Neural progenitor cell (in vitro differentiated cells): ENCODE measurements at places on chromosomes 5 and 9.
A peak's percentile ranks its signal among the peaks of the same experiment; 100 is the strongest.

GRCh38 chr9:93357649-93358048 lies 93.8 kb upstream of the FAM120A start:
- H3K4me3 ChIP-seq: no peak overlapping the region
- H3K4me1 ChIP-seq: no peaks in the 10 kb centered on the region
- no peaks in the 10 kb centered on the region for H3K27me3 ChIP-seq
- no peak overlapping the region for H3K27ac ChIP-seq

- H3K27me3 ChIP-seq: no peaks in the 10 kb centered on the region
- no peak overlapping the region for H3K4me3 ChIP-seq
- DNase-seq: no peak
- no peaks in the 10 kb centered on the region for H3K36me3 ChIP-seq
- H3K4me1 ChIP-seq: peaks cover 15% of the 10 kb centered on the region
These were observed 97.3 kb downstream of the SIL1 start for GRCh38 chr5:139100825-139101224.

GRCh38 chr9:117122953-117123352 lies 291.9 kb downstream of the ASTN2 start:
- H3K27me3 ChIP-seq: no peaks in the 10 kb centered on the region
- peaks cover 9% of the 10 kb centered on the region for H3K4me1 ChIP-seq
- H3K27ac ChIP-seq: no peak overlapping the region
- no peak for DNase-seq

DNA sequence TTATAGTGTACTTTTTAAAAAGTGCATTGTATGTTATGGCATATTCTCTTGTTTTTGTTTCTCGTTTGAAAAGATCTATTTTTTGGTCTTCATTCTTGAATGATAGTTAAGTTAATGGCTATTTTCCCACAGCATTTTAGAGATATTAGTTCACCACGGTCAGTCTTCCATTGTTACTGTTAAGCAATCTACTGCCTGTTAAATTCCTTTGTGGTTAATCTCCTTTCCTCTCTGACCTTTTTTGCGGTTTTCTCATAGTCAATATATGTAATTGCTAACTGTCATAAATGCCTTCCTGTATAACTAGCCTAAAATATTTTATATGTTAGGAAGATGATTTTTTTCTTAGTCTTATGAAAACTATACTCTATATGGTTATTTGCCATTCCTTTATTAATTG lies 250.8 kb upstream of the FBXL7 start:
- DNase-seq: no peak
- no peaks in the 10 kb centered on the region for H3K36me3 ChIP-seq
- no peaks in the 10 kb centered on the region for H3K27me3 ChIP-seq
- no peaks in the 10 kb centered on the region for H3K4me1 ChIP-seq

- DNase-seq: no peak
- H3K36me3 ChIP-seq: no peaks in the 10 kb centered on the region
- H3K27ac ChIP-seq: no peak overlapping the region
- H3K4me1 ChIP-seq: peaks cover 11% of the 10 kb centered on the region
These were observed 904 bp downstream of the TRUB2 start for GRCh38 chr9:128321343-128321742.

DNA sequence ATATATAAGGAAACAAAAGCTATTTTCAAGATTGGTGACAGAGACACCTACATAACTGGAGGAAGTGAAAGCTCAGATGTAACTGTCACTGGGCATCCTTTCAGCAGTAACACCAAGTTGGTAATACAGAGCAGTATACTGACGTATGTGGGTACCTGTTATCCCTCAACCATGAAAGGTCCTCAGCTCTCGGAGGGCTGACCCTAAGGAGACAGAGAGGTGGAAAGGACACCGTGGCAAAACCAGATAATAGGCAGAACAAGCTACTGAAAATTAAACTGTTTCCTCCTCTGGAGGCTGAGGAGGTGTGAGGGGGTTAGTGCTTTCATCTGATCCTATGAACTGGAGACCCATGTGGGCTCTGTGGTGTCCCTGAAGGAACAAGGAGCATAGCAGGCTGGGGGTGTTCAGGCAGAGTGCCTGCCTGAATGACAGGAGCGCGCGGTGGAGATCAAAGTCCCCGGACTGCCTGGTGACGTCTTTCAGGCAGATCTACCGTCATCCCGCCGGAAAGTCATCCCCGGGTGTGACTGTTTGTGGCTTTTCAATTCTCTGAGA lies 130.2 kb upstream of the FSTL4 start:
- H3K27me3 ChIP-seq: no peaks in the 10 kb centered on the region
- no peaks in the 10 kb centered on the region for H3K36me3 ChIP-seq
- H3K4me3 ChIP-seq: no peak overlapping the region
- peaks cover 4% of the 10 kb centered on the region for H3K4me1 ChIP-seq
- DNase-seq: no peak

- no peaks in the 10 kb centered on the region for H3K27me3 ChIP-seq
- no peak overlapping the region for H3K4me3 ChIP-seq
- H3K36me3 ChIP-seq: no peaks in the 10 kb centered on the region
- no peak for DNase-seq
- H3K4me1 ChIP-seq: no peaks in the 10 kb centered on the region
- no peak overlapping the region for H3K27ac ChIP-seq
These were observed 232.1 kb upstream of the PIK3R1 start for GRCh38 chr5:67983251-67984110.

- no peak overlapping the region for H3K27ac ChIP-seq
- no peaks in the 10 kb centered on the region for H3K36me3 ChIP-seq
- DNase-seq: peak; percentile 16
- no peaks in the 10 kb centered on the region for H3K27me3 ChIP-seq
- no peak overlapping the region for H3K4me3 ChIP-seq
These were observed 102.6 kb upstream of the TRPM3 start for GRCh38 chr9:71223953-71224538.

DNA sequence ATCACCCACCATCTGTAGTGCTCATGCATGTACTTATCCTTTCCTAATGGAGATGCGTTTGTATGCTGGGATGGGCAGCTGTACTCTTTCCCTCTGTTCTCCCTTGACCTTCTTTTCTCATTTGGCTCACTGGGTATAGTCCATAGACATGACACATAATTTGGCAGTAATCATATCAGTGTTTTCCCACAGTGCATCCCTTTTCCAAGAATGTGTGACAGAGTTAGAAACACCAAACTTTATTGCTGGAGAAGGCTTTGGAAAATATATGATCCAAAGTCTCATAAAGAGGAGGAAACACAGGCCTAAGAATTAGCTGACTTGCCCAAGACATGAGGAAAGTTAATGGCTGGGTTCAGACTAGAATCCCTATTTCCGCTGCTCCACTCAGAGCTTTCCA lies 1233.4 kb upstream of the DMAC1 start:
- no peak for DNase-seq
- H3K27ac ChIP-seq: no peak overlapping the region
- peaks cover 8% of the 10 kb centered on the region for H3K4me1 ChIP-seq
- no peak overlapping the region for H3K4me3 ChIP-seq
- no peaks in the 10 kb centered on the region for H3K36me3 ChIP-seq
- no peaks in the 10 kb centered on the region for H3K27me3 ChIP-seq

- peaks cover 45% of the 10 kb centered on the region for H3K4me1 ChIP-seq
- peak; percentile 35 for DNase-seq
- peak overlapping the region; percentile 4 for H3K4me3 ChIP-seq
- H3K36me3 ChIP-seq: no peaks in the 10 kb centered on the region
- H3K27me3 ChIP-seq: no peaks in the 10 kb centered on the region
These were observed 87.0 kb downstream of the IQGAP2 start for GRCh38 chr5:76489877-76490688.

GRCh38 chr5:32538031-32538547 lies 47.3 kb upstream of the SUB1 start:
- no peaks in the 10 kb centered on the region for H3K36me3 ChIP-seq
- no peaks in the 10 kb centered on the region for H3K4me1 ChIP-seq
- H3K4me3 ChIP-seq: no peak overlapping the region

DNA sequence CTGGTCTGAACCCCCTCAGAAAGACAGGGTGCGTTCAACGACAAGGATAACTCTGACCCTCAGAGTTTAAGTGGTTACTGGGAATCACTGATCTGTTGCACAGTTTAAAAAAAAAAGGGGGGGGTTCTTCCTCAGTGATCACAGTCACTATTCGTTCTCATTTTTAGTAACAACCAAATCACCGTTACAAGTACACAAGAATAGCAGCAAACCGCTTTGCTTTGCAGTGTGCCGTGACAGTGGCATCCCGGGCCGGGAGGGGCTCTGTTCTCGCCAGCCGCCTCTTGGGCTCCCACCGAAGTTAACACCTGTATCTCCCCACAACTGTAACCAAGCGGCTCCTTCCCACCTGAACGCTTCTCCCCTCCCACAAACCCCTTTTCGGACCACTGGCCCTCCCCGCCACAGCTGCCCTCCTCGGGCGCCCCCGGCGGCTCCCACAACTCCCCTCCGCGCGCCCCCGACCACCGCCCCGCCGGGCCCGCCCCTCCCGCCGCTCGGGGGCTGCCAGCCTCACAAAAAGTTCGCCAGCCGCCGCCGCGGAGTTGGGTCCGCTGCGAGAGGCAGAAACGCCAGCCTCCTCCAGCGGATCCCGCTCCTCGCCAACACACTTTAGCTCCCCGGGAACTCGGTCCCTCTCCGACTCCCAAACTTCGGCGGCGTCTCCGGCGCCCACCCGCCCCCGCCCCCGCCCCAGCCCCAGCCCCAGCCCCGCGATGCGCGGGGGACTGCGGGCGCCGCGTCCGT lies 1.2 kb downstream of the SSBP2 start:
- H3K4me3 ChIP-seq: peak overlapping the region; percentile 84
- peaks cover 76% of the 10 kb centered on the region for H3K4me1 ChIP-seq
- H3K27ac ChIP-seq: peak overlapping the region; percentile 61
- peak; percentile 80 for DNase-seq

- no peaks in the 10 kb centered on the region for H3K4me1 ChIP-seq
- H3K27me3 ChIP-seq: no peaks in the 10 kb centered on the region
- DNase-seq: no peak
These were observed 14.6 kb downstream of the TMEM171 start for GRCh38 chr5:73135021-73135420.

DNA sequence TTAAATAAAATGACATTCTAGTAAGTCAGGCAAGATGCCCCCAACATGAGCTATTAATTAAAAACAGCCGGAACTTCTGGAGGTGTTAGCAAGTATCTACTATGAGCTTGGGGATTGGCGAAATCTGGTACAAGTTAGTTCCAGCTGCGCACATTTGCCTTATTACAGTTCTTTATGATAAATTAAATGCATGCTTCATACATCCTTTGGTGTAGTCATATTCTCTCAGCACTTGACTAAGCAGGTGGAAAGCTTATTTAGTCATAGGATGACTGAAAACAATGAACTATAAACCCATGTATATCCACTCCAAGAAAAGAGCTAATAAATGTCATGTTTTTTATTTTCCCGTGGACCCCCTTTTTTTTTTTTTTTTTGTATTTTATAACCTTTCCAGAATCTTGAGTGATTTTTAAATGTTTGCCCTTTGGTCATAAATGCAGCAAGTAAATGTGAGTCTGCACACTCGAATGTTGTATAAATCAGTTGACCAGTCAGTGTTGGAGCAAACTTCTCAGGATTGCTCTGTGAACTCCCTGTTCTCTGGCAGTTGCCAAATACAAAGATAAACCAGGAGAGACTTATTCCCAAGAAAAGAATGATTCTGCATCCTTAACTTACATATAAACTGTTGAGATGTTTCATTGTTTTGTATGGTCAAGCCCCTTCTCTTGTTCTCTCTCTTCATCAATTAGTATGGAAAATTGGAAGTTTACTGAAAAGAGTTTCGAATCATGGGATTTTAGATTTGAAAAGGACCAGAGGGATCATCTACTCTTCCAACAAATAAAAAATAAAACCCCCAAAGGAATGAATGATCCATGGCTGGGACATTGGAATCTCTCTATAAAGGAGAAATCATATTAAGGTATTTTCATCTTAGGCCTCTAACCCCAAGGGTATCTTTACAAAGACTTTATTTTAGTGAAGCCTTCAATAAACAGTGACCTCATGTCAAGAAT lies 38.3 kb downstream of the PIK3R1 start:
- no peak overlapping the region for H3K27ac ChIP-seq
- peaks cover 29% of the 10 kb centered on the region for H3K4me1 ChIP-seq
- H3K27me3 ChIP-seq: no peaks in the 10 kb centered on the region
- no peaks in the 10 kb centered on the region for H3K36me3 ChIP-seq

DNA sequence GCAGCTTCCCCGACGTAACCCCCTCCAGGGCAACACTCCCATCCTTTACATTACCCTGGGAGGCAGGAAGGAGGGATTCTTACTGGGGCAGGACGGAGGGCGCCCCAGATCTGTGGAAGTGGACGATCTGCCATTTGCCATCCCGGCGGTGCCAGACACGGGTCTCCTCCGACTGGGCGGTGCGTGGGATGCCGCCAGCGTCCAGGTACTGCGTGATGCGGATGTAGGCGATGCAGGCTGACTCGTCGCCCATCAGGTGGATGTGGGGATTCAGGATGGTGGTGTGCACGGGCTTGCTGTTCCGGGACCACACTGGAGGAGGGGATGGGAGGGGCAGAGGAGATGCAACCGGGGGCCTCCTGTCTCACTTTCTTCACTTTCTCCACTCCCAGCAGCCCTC lies 33.0 kb downstream of the SLC6A7 start:
- peaks cover 1% of the 10 kb centered on the region for H3K27me3 ChIP-seq
- no peaks in the 10 kb centered on the region for H3K36me3 ChIP-seq
- no peak overlapping the region for H3K4me3 ChIP-seq
- DNase-seq: no peak
- H3K4me1 ChIP-seq: peaks cover 4% of the 10 kb centered on the region
- no peak overlapping the region for H3K27ac ChIP-seq

DNA sequence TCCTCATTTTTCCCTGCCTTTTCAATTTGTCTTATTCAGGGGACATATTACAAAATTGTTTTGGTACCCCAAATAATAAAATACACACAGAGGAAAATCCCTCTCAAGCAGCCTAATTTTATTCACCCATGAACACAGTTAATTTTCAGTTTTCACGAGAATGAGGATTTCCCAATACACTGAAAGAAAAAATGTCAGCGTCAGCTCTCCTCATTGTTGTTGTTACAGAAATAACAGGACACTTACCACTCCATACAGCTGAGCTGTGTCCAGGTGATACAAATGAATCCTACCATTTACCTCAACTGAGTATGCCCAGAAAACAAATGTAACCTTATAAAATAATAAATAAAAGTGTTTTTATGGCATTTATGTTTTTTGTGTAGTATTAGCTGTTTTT lies 144.6 kb upstream of the PCA3 start:
- peaks cover 9% of the 10 kb centered on the region for H3K4me1 ChIP-seq
- no peak overlapping the region for H3K27ac ChIP-seq
- DNase-seq: no peak
- H3K4me3 ChIP-seq: no peak overlapping the region
- no peaks in the 10 kb centered on the region for H3K27me3 ChIP-seq
- H3K36me3 ChIP-seq: no peaks in the 10 kb centered on the region

DNA sequence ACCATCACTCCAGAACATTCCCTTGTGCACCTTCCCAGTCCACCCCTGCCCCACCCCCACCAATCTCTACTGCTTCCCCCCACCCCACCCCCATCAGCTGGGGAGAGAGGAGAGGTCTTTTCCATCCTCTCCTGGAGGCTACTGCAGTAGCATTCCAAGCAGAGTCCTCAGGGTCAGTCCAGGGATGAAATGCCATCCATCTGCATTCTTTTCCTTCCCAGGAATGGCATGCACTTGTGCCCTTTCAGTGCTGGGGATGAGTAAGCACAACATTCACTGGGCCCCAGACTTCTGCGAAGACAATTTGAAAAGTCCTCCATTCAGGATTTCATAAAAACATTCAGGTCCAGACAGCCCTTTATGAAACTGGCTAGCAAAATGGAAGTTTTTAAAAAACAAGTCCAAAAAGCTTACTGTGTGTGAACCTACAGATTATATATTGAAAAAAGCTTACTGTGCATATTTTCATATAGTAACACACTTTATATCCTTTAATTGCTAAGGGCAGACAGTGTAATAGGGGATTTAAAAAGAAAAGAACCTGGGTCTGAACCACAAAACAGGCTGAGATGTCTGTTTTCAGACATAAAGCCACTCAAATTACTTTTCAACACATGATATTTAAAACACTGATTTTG lies 50.0 kb upstream of the GOLPH3 start:
- no peak overlapping the region for H3K27ac ChIP-seq
- no peaks in the 10 kb centered on the region for H3K4me1 ChIP-seq
- no peak overlapping the region for H3K4me3 ChIP-seq
- peak; percentile 27 for DNase-seq
